ENCODE measurements at places on chromosomes 7 and 10.

DNA sequence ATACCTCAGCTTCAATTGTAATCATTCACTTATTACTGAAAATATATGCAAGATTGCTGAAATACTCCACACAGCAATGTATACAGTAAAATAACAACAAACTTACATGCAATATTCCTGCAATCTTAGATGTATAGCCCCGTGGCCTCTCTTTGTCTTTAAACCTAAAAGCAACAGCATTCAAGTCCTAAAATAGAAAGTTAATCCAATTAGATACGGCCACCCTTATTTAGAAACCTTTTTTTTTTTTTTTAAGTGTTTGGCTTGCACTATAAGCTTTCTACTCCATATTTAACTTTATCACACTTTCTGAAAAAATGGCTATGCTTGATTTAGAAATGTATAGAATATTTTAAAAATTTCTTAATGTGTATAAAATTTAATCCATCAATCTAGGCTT is 67.6 kb downstream of the IDE start:
- DNase-seq = no peak

DNA sequence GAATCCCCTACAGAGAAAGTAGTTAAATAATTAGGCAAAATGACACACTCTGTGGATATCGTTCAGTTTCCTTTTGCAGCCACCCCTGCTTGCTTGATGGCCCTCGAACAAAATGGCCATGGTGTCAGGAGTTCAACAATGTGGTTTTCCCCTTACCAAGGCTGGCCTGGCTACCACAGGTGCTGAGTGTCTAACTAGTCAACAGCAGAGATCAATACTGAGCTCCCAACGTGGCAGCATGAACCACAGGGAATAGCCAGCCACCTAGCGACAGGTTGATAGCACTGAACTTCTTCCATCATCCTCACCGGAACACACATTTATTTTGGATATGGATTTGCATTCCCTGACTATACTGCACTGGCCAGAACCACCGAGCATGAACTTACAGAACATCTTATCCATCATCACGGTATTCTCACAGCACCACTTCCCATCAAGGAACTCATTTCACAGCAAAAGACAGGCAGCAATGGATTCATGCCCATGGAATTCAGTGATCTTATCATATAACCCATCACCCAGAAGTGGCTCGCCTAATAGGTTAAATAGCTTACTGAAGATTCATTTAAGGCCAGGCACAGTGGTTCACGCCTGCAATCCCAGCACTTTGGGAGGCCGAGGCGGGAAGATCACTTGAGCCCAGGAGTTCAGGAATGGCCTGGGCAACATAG is 6.3 kb downstream of the C10orf67 start:
- DNase-seq = no peak

GRCh38 chr7:147721962-147722830 is 868.4 kb upstream of the C7orf33 start:
- no peak for DNase-seq

- no peak for DNase-seq
Observed at GRCh38 chr10:80878330-80878729, 340.6 kb downstream of the SH2D4B start.

GRCh38 chr7:50956522-50957155 is 173.9 kb upstream of the GRB10 start:
- DNase-seq = no peak

DNA sequence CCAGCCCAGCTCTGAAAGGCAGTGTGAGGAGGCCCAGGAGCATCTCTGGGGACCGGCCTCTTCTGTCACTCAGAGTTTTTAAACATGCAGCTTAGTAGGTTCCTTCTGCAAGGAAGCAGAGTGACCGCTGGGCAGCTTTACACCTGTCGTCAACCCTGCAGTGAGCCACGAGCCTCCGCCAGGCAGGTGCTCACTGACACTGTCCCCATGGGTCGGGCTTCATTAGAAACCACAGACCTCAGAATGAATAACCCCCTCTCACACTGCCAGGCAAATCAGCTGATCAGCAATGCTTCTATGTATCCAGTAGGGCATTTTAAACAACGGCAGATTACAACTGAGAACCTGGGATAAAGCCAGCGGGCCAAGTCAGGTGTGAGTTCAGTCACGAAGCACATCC is 106.1 kb downstream of the MAD1L1 start:
- DNase-seq = no peak

GRCh38 chr10:97538839-97539238 is 33.7 kb upstream of the ANKRD2 start:
- no peak for DNase-seq

- DNase-seq = no peak
Observed at GRCh38 chr7:148774471-148774870, 75.8 kb downstream of the CUL1 start.

- no peak for DNase-seq
Observed at GRCh38 chr10:133242611-133243356, 5.1 kb downstream of the VENTX start.

DNA sequence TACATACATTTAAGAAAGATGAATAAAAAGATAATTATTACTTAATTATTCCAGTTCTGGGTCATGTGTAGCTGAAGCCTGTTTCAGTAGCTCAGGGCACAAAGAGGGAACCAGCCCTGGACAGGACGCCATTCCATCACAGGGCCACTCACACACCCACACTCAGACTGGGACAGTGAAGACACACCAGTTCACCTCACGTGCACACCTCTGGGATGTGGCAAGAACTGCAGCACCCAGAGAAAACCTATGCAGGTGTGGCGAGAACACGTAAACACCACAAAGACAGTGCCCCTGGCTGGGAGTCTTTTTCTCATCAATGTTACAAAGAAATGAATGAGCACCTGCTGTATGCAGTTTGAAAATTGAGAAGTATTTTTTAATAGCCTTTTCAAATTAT is 1.6 kb upstream of the IDI1 start:
- DNase-seq = peak; percentile 40

- no peak for DNase-seq
Observed at GRCh38 chr10:5284311-5285057, 80.3 kb upstream of the UCN3 start.

DNA sequence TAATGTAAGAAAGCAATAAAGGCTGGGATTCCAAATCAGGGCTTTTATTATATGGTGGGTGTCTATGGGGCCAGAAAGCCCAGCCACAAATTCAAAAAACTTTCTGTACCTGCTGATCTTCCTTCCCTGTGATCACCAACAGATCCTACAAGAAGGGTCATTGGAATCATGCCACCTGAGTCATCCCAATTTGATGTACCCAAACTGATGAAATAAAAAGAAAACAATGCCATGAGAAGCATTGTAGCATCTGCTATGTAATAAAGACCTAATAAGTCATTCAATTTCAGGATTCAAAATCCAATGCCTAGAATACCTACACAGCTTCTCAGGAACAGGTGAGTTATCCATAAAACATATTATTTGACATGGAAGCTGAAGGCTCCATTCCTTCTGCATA is 228.8 kb downstream of the DKK1 start:
- no peak for DNase-seq

- no peak for DNase-seq
Observed at GRCh38 chr10:84522612-84523462, 194.4 kb downstream of the CCSER2 start.

DNA sequence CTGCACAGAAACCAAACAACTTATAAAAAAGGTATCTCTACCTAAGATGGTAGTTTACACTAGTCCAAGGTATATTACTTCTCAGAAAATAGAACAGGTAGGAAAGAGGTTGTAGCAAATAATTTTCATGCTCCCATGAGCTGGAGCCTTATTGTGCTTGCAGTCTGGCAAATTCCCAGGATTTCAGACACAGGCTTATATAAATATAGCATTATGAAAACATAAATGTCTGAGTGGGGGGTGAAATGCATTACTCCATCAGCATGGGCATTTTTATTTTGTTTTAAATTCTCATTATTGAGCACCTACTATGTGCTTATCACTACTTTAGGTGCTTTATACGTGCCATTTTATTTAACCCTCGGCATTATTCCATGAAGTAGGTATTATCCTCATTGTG is 83.0 kb upstream of the PHYHIPL start:
- DNase-seq = no peak

DNA sequence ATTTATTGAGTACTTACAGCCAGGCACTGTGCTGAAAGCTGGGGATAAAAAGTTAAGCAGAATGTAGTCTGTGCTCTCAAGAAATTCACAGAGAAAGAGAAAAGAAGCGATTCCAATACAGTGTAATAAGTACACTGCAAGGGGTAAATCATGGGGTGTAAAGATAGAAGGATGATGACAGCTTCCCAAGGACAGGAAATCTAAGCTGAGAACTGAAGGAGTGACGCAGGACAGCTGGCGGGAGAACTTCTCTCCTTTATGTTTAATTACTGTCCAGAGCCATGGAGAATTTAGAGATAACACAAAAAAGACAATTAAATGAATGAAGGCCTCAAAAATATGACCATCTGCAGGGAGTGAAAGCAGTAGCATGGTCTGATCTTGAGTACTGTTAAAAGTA is 34.8 kb downstream of the C7orf33 start:
- DNase-seq = no peak

DNA sequence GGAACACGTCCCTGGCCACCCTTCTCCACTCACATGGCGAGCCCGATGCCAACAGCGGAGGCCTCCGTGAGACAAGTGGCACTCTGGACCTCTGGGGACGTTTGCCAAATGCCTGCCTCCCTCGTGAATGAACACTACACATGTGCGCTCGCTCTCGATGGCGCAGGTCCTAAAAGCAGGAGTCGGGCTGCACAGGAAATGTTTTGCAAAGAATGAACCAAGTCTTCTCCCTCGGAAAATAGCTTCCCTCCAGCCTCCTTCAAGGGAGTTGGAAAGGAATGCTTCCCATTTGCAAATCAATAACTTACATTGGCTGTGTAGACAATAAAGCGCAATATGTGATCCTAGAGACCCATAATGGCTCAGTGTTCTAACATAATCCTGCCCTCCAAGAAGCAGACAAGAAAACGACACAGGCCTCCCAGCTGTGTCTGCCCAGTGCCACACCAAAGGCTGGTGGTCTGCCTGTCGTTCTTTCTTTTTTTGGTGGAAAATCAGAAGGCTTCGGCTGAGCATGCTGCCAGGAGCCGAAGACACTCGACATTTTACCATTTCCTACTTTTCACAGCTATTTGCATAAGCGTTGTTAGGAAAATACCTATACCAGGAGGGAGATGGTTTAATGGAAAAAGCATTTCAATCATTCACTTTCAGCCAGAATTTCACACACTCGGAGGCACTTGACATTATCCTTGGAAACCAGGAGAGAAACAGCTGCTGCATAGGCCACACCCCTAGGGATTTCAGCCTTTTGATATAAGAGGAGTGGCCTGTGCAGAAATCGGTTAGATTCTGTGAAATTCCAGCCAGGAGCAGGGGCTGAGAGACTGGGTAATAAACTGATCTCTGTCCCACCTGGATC is 38.4 kb downstream of the ATXN7L1 start:
- DNase-seq = no peak

- DNase-seq = no peak
Observed at GRCh38 chr10:3800586-3800985, 15.6 kb upstream of the KLF6 start.

DNA sequence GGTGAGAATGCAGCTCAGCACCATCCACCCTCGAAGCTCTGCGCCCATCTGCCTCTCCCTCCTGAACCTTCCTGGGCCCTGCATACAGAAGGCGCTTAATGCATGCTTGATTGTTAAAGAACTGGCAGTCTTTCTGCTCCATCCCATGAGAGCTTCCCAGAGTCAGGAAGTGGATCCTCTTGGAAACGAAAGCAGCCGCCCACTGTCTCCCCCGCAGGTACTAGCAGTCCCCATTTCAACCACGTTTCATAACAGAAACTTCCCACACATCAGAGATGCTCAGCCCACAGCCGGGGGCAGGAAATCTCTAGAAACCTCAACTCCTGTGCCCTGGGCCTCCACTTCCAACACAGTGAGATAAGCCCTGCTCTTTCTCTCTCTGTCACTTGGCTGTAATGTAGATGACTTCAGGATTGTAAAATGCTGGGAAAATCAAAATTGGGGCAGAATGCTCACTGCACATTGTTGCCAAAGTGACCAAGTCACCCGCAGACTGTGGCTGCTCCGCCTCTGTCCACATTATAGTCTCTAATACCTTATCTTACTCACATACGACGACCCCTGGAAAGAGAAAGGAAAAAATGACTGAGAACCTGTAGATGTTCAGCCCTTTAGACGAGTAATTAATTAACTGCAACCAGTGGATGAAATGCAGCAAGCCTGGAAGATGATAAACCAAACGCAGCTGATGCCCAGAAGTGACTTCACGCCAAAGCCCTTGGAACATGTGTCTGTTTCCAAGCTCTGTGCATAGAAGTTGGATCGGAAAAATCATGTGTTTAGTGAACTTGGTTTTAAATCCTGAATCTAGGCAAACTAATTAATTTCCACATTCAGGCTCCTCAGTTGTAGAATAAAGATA is 28.5 kb downstream of the GSDME start:
- DNase-seq = no peak

Measured in stimulated activated CD4-positive, alpha-beta T cell treated with anti-CD3 and anti-CD28 coated beads, Interleukin-2, amount 100 ng/mL, for 24 hours (primary cell).